AG09319 (cell line): ENCODE measurements at places on chromosomes 3 and 15.

GRCh38 chr3:42830437-42831320 is 21.4 kb downstream of the ACKR2 start:
- no peak for DNase-seq

DNA sequence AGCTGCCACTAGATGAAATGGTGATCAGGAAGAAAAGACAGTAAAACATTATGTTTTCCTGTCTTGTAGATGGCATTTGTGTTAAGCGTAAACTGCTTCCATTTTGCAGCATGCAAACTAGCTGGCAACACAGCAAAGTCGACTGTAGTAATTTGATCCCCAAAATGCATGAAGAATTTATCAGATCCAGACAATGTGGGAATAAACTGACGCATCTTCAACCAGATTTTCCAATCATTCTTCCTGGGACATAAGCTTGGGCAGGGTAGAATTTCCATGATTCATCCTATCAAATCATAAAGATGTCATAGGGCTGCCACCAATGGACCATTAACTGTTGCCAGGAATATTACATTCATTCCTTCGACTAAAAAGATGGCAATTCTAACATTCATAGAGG is 260.3 kb downstream of the ERC2 start:
- peak; percentile 8 for DNase-seq

- DNase-seq: peak; percentile 82
These were observed at the start of gene PLSCR1 for GRCh38 chr3:146544002-146544928. Gene PLSCR1 (minus strand): TSS chr3:146544607. CDS start chr3:146536552, 8,055 bp downstream.

DNA sequence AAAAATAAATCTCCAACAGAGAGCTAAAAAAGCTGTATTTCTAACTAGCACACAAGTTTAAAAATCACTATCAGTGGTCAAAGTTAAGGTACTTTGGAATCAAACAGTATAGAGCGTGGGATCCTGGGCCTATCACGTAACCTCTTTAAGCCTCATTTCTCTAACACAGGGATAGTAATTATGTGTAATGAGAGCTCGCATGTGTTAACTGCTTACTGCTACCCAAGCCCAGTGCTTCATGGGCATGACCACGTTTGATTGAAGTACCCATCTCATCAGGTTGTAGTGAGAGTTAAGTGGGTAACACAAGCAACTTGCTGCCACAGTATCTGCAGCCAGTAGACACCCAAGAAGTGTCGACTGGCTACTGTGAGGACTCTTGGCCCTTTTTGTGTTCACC is 28.2 kb upstream of the NOX5 start:
- DNase-seq: no peak

DNA sequence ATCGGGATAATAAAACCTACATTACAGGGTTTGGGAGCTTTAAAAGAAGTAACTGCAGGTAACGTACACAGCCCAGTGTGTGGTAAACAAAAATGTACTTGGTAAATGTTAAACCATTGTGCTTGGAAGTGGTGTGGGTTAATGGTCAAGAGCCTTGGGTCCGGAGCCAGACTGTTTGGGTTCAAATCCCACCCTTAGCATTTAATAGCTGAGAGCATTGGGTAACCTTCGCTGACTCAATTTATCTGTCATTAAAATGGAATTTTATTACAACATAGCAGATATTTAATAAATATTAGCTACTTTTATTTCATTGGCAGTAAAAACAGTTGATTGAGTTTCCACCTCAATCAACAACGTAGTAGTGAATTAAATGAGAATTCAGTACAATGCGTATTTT is 1.5 kb downstream of the FSTL1 start:
- DNase-seq: no peak

GRCh38 chr15:41231422-41232226 is 556 bp downstream of the CHP1 start:
- no peak for DNase-seq

- DNase-seq: no peak
These were observed 81.9 kb downstream of the MECOM start for GRCh38 chr3:169581633-169582032.

GRCh38 chr3:33360136-33360825 is 79.9 kb downstream of the UBP1 start:
- no peak for DNase-seq
